ENCODE measurements at places on chromosomes 6 and 20. TPM values are rescaled to one million over a fixed set of nuclear protein-coding genes. Genes with fewer than 3 reads are reported as not detected.

C6orf58 gene
- not detected for total RNA-seq

GHRH gene
- total RNA-seq, result not detected

B3GAT2 gene
- total RNA-seq, result not detected

AHCY gene
- 123 TPM for total RNA-seq

ARFGEF3 gene
- 2.2 TPM for total RNA-seq

MCCD1 gene
- not detected for total RNA-seq

MEI4 gene
- not detected for total RNA-seq

KIF6 gene
- total RNA-seq, result 2.7 TPM

CTAGE9 gene
- not detected for total RNA-seq

SYTL3 gene
- 7.7 TPM for total RNA-seq

BANF2 gene
- total RNA-seq, result not detected

CLPSL1 gene
- not detected for total RNA-seq

FOXF2 gene
- total RNA-seq, result 4.1 TPM

MCM3 gene
- 135 TPM for total RNA-seq

LHFPL5 gene
- total RNA-seq, result not detected

ISM1 gene
- total RNA-seq, result not detected

BPIFB1 gene
- total RNA-seq, result not detected

SALL4 gene
- total RNA-seq, result 2.4 TPM

BNIP5 gene
- total RNA-seq, result not detected

DOK5 gene
- total RNA-seq, result not detected

CARMIL1 gene
- total RNA-seq, result 20.3 TPM

TBX18 gene
- not detected for total RNA-seq

BMP7 gene
- 0.02 TPM for total RNA-seq

CLPSL2 gene
- not detected for total RNA-seq

TTLL9 gene
- total RNA-seq, result not detected
